GM06990 (cell line): ENCODE measurements at places on chromosomes 11 and 22.

- peak; percentile 23 for DNase-seq
Observed at GRCh38 chr11:36500315-36500721, 9.8 kb downstream of the TRAF6 start.

- no peak for DNase-seq
Observed at GRCh38 chr11:111194860-111195568, 50.5 kb upstream of the POU2AF2 start.

- DNase-seq = no peak
Observed at GRCh38 chr11:46456269-46457001, 64.9 kb upstream of the CHRM4 start.

GRCh38 chr11:116888024-116888423 lies 50.6 kb upstream of the APOA1 start:
- DNase-seq = no peak

DNA sequence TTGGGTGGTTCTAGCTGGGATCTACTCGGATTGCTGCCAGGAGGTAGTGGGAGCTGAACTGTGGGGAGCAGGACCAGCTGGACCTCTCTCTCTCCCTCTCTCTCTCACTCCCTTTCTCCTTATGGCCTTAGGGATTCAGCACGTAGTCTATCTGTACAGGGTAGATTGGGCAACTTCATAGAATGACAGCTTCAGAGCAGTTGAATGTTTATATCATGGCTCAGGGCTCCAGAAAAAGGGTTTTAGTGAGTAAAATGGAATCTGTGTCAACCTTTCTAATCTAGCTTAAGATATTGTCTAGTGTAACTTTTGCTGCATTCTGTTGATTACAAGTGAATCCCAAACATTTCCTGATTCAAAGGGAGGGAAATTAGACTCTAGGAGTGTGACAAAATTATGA lies 127.7 kb upstream of the PDGFD start:
- no peak for DNase-seq

DNA sequence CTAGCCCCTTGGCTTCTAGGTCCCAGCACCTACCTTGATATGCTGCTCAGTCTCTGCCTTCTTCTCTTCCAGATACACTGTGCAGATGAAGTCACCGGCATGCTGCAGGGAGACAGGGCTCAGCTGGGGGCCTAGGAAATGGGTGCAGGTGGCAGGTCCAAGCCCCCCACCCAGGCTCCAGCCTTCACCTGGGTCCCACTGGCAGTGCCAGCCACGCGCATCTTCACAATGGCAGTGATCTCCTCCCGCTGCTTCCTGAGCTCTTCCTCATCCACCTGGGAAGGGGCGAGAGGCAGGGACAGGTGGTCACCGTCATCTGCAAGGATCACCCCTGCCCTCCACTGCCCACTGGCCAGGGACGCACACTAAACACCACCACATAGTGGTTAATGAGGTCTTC lies 21.1 kb upstream of the PDE2A start:
- DNase-seq = no peak

- DNase-seq = no peak
Observed at GRCh38 chr11:133156986-133157745, 375.1 kb downstream of the OPCML start.

DNA sequence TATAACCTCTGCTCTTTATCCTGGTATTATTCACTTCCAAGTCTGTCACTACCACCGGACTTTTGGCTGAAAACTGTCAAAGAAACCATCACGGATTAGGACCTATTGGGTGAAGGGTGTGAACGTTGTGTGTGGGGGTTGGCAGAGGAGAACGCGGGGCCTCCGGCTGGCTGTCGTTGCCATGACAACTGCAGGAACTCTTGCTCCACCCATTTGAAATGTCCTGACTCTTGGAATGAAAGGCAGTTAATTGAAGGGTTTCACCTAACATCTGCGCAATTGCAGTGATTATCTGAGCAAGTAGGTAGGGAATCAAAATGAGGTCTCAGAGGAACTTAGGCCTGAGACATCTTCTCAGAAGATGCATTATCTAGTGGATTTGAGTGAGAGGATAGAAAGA lies 60.9 kb upstream of the CLMP start:
- DNase-seq = no peak

- no peak for DNase-seq
Observed at GRCh38 chr22:44309137-44309536, 3.6 kb downstream of the SHISAL1 start.

DNA sequence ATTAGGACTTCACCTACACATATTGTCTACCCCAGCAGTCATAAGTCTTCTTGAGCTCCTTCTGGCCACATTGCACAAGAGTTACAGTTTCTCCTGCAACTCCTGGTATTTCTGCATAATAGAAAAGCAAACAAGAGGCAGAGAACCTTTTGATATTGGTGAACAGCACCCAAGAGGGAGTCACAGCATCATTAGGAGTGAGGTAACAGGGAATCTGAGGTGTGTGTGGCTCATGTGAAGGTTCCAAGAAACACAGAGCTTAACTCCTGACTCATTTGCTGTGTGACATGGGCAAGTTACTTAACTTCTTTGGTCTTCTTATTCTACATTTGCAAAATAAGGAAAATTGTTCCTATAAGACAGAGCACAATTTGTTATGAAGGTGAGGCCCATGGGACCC lies 374.6 kb downstream of the INSC start:
- DNase-seq = no peak

GRCh38 chr11:71305451-71306125 lies 53.2 kb upstream of the SHANK2 start:
- no peak for DNase-seq

DNA sequence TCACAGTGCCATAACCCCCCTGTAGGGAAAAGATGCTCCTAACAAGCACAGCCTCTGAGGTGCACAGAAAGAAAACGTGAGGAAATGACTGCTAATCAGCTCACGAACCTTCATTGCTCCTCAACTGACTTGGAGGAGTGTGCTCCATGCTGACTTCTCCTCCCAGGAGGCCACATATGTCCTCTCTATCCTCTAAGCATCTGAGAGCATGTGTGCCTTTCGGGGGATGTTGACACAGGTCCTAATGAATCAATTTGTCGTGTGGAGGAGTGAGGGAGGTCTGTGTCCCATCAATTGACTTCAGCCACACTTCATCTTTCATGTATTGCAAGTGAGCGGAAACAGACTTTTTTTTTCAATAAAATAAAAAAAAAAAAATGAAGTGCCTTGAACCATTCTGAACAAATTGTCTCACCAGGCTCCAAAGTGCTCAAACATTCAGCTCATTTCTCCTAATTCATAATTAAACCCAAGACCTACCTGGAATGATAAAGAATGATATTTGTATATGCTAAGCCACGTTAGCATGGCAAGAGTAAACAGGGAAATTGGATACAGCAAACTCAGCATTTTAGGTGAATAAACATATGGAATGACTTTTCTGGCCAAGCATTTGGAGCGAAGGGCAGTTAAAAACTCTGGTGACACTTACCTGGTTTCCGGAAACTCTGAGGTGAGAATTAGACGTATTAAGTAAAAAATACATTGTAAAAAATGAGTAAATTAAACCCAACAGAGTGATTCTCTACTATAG lies 317.6 kb upstream of the FAT3 start:
- no peak for DNase-seq

GRCh38 chr11:70712471-70712870 lies 314.1 kb downstream of the CTTN start:
- DNase-seq = no peak

DNA sequence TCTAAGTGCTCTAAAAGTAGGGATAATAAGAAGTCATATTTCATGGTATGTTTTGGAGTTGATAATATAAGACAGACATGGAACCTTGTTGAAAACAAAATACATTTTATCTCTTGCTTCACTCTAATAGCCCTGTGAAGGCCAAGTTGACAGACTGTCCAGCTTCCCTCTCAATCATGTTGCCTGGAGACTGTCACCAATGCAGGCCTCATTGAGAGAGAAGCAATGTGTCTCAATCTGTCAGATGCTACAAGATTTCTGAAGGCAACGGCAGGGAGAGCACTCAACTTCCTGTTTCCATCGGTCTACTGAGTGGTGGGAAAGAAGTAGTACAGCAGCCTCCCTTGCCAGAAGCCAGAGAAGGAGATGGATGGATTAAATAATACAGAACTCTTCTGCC lies 23.6 kb upstream of the FJX1 start:
- no peak for DNase-seq

GRCh38 chr11:21635394-21636145 lies 557.3 kb upstream of the ANO5 start:
- DNase-seq = no peak

DNA sequence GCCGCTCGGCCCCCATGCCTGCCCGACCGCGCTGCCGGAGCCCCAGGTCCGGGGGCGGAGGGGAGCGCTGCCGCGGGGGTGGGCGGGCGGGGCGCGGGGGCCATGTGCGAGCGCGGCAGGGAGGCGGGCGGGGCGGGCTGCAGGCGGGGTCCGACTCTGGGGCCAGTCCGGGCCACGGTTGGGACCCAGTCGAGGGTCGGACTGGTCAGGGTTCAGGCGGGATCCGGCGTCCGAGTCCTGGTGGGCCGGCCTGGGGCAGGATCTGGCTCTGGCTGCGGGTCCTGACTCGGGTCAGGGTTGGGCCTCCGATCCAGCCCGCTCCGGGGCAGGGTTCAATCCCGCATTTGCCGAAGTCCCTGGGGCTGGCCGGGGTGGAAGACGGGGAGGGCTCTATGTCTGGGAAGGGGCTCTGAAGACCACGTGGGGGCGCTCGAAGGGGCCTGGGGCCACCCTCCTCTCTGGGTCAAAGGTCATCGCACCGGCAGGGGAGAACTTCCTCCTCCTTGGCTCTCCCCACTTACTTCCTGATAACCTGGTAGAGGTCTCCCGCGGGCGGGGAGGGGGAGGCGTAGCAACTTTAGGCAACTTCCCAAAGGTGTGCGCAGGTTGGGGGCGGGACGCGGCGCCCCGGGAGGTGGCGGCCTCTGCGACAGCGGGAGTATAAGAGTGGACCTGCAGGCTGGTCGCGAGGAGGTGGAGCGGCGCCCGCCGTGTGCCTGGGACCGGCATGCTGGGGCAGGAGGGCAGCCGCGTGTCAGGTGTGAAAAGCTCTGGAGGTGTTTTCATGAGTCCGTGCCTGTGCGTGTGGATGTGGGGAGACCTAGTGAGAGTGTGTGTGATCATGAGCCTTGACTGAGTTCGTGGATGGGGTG lies 603 bp downstream of the ESRRA start:
- peak; percentile 77 for DNase-seq

DNA sequence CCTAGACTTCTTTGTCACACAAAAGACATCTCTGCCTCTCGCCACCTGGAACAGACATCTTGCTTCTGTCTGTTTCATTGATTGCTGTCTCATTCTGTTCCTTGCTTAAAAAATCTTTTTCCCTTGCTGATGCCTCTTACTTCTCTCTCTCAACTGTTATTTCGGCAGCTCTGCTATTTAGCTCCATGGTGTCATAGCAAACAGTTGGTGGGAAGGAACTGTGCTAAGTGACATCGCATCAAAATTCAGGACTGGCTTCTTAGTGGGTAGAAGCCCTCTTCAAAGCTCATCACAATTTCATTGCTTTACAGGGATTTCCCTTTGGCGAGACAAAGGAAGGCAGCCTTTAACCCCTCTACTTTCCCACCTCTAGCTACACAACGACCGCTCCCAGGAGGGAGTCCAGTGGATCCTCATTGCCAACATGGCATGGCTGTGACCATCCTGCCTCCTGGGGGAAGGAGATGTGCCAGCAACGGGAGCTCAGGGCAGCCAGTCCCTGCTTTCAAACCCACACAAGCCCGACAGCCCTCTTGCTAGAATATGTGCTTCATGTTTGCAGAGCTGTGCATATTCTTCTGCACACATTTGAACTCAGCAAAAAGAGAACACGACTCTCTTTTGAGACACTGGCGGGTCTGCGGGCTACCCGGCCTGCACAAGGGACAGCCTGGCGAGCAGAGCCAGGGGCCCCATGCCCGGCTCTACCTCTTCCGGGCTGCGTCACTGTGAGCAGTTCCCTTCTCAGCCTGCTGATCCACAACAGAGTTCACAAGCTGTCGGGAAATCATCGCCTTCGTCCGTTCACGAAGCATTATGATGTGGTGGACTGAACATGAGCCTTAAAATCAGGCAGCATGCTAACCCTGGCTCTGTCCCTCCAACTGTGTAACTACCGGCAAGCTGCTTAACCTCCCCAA lies 51.1 kb upstream of the JAM3 start:
- DNase-seq = no peak

DNA sequence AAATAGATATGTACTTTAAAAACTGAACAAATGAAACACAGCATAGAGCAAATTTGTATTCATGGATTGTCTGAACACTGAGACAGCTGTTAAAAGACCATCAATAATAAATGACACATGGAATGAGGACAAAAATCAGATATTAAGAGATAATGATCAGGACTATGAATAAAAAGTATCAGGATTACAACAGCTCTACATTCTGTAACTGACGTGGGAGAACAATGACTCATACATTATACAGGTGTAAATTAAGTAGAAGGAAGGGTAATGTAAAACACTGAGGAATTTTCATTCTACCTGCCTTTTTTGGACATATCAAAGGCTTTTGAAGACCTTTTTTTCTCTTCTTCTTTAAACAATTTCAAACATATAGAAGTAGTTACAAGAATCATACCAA lies 310.9 kb upstream of the ANO3 start:
- DNase-seq = no peak

DNA sequence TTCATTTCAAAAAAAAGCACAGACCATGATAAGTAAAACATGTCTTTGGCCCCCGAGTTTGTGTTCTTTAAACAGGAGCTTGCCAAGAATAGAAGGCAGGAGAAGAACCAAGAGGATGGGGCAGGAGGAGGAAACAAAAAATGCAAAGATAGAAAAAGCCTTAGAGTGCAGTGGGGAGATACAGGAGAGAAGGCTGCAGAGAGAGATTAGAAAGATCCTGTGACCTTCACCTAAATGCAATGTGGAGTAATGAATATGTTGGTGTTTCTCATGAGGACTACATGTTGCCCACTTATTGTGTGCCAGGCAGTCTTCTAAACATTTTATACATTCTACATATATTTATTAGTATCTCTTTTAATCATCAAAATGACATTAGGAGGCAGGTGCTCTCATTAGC lies 2.3 kb upstream of the APLNR start:
- no peak for DNase-seq

- DNase-seq = no peak
Observed at GRCh38 chr22:44379817-44380755, 67.3 kb upstream of the SHISAL1 start.

GRCh38 chr11:99066618-99067317 lies 46.0 kb downstream of the CNTN5 start:
- DNase-seq = no peak
